Foreskin keratinocyte (primary cell): ENCODE measurements at places on chromosomes 3 and 15. TPM values are rescaled to one million over a fixed set of nuclear protein-coding genes. Genes with fewer than 3 reads are reported as not detected.

Gene FBXW12
- polyA plus RNA-seq = not detected in 2 replicates

Gene CD96
- polyA plus RNA-seq = 0.07 and 0.17 TPM in 2 replicates

Gene PIERCE2
- polyA plus RNA-seq = 1.4 and 2.7 TPM in 2 replicates

Gene XCR1
- not detected in 2 replicates for polyA plus RNA-seq

Gene CPB1
- not detected in 2 replicates for polyA plus RNA-seq

Gene ZCWPW2
- polyA plus RNA-seq = 0.27 and 0.28 TPM in 2 replicates

Gene DCLK3
- not detected in 2 replicates for polyA plus RNA-seq

Gene CCR1
- not detected in 2 replicates for polyA plus RNA-seq

Gene DOCK3
- 0.02 TPM in 2 replicates for polyA plus RNA-seq

Gene BCL6
- polyA plus RNA-seq = 1.9 and 2.3 TPM in 2 replicates

Gene ARRDC4
- polyA plus RNA-seq = 3.8 and 4.9 TPM in 2 replicates

Gene TRPM1
- polyA plus RNA-seq = 0.03 TPM in 1 of 2 replicates, not detected in the other

Gene PP2D1
- polyA plus RNA-seq = not detected in 2 replicates

Gene GP5
- not detected in 2 replicates for polyA plus RNA-seq

Gene DUOXA2
- not detected in 2 replicates for polyA plus RNA-seq

Gene RETNLB
- not detected in 2 replicates for polyA plus RNA-seq

Gene GOLGA8H
- polyA plus RNA-seq = not detected in 2 replicates

Gene PLA2G4D
- polyA plus RNA-seq = 0.08 and 0.09 TPM in 2 replicates

Gene ONECUT1
- not detected in 2 replicates for polyA plus RNA-seq

Gene APOD
- polyA plus RNA-seq = 0.17 TPM in 1 of 2 replicates, not detected in the other

Gene AHSG
- polyA plus RNA-seq = 0.17 and 0.26 TPM in 2 replicates

Gene CCNB2
- polyA plus RNA-seq = 53.9 and 72.5 TPM in 2 replicates

Gene SLC12A1
- not detected in 2 replicates for polyA plus RNA-seq

Gene SERPINI2
- not detected in 2 replicates for polyA plus RNA-seq

Gene IL5RA
- polyA plus RNA-seq = not detected in 2 replicates

Gene AP3B2
- 0.11 and 0.57 TPM in 2 replicates for polyA plus RNA-seq

Gene HTR3E
- not detected in 2 replicates for polyA plus RNA-seq

Gene KLF15
- 0.06 TPM in 1 of 2 replicates, not detected in the other for polyA plus RNA-seq

Gene ISLR
- not detected in 2 replicates for polyA plus RNA-seq

Gene MYZAP
- polyA plus RNA-seq = 1.7 and 2.0 TPM in 2 replicates

Gene TTLL13
- polyA plus RNA-seq = not detected in 2 replicates

Gene GNAT1
- polyA plus RNA-seq = not detected in 2 replicates

Gene IL17RD
- 0.39 and 0.56 TPM in 2 replicates for polyA plus RNA-seq

Gene TIMP4
- polyA plus RNA-seq = 0.09 and 0.13 TPM in 2 replicates

Gene MESP2
- 1.2 TPM in 2 replicates for polyA plus RNA-seq

Gene SPCS1
- polyA plus RNA-seq = 200 and 214 TPM in 2 replicates

Gene GOLGA6B
- polyA plus RNA-seq = not detected in 2 replicates

Gene THSD4
- 18.0 and 21.0 TPM in 2 replicates for polyA plus RNA-seq

Gene ROBO2
- polyA plus RNA-seq = 0.16 and 0.27 TPM in 2 replicates
